ENCODE measurements at places on chromosomes 1 and 21. TPM values are rescaled to one million over a fixed set of nuclear protein-coding genes. Genes with fewer than 3 reads are reported as not detected.

GRCh38 chr21:45994086-45994661, 12.6 kb downstream of the COL6A1 start:
- H3K27me3 ChIP-seq, result no peaks in the 10 kb centered on the region
- no peak overlapping the region for H3K27ac ChIP-seq
- peaks cover 45% of the 10 kb centered on the region for H3K36me3 ChIP-seq
- no peak overlapping the region for H3K4me3 ChIP-seq
- peaks cover 12% of the 10 kb centered on the region for H3K4me1 ChIP-seq

- H3K36me3 ChIP-seq, result no peaks in the 10 kb centered on the region
- no peak overlapping the region for H3K27ac ChIP-seq
- H3K27me3 ChIP-seq, result no peaks in the 10 kb centered on the region
- no peaks in the 10 kb centered on the region for H3K4me1 ChIP-seq
- no peak overlapping the region for H3K4me3 ChIP-seq
Measured at GRCh38 chr1:201420608-201421002, 925 bp downstream of the TNNI1 start.

DNA sequence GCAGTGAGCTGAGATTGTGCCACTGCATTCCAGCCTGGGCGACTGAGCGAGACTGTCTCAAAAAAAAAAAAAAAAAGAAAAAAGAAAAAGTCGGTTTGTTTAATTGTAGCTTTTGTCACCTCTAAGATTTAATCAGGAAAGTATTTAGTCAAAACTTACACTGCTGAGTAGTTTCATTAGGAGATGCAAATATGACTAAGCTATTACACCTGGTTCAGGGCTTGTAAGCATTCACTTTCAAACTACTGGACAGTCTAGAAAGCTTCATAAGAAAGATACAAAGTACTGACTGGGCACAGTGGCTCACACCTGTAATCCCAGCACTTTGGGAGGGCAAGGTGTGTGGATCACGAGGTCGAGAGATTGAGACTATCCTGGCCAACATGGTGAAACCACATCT, 75.9 kb upstream of the CACYBP start:
- no peak overlapping the region for H3K27ac ChIP-seq
- no peaks in the 10 kb centered on the region for H3K27me3 ChIP-seq
- no peak overlapping the region for H3K4me3 ChIP-seq
- DNase-seq, result no peak

DNA sequence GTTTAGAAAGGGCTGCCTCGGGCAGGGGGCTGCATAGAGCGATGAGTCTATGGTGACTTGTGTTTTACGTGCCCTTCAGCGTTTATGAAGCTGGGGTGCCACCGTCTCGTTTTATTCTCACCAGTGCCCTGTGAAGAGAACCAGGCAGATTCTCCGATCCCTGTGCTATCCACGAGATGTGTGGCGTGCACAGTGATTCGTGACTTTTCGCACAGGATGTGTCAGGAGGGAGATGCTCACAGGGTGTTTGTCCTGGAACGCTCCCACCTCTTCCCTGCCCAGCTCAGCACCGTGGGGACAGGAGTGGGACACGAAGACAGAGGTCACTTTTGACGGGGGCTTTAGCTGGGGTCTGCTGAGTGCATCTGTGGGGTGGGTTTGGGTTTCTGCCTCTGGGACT, 54.9 kb upstream of the AJAP1 start:
- DNase-seq, result no peak
- no peaks in the 10 kb centered on the region for H3K4me1 ChIP-seq
- H3K4me3 ChIP-seq, result no peak overlapping the region
- H3K27me3 ChIP-seq, result peaks cover 67% of the 10 kb centered on the region
- H3K36me3 ChIP-seq, result no peaks in the 10 kb centered on the region
- H3K27ac ChIP-seq, result no peak overlapping the region

DNA sequence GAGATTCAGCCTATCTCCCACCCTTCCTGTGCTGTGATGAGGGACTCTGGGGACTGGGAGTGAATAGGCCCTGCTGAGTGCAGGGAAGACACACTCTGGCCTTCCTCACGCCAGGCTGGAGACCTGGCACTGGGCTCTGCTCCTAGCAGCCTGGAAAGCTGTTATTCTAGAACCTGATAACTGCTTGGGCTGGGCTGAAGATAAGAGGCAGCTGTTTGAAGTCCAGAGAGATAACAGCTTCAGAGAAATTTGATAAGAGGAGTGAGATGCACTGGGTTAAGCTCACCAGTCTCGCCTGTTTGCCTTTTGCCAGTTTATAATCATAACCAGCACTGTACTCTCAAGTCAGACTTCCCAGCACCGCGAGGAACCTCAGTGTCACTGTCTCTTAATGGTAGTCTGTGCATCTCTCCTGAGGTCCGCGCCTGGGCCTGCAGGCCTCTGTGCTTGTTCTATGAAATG, 46.6 kb upstream of the GPR37L1 start:
- H3K27me3 ChIP-seq, result no peaks in the 10 kb centered on the region
- H3K27ac ChIP-seq, result no peak overlapping the region
- no peak overlapping the region for H3K4me3 ChIP-seq
- no peak for DNase-seq
- H3K4me1 ChIP-seq, result peaks cover 11% of the 10 kb centered on the region

DNA sequence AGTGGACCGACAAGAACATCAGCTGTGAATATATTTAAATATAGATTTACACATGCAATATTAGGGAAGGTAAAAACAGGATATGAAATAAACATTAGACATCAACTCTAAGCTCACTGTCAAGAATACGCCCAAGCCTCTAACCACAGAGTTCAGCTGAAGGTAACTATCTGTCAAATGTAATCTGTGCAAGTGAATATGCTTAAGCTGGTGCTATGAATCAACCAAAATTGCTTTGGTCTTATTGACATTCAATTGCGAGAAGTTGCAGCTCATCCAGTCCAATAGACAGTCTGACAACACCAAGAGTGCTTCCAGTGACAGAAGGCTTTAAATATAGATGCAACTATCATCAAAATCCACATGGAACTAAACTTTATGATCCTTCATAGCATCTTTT, 32.3 kb downstream of the USH2A start:
- peak; percentile 53 for DNase-seq
- no peaks in the 10 kb centered on the region for H3K36me3 ChIP-seq
- peaks cover 16% of the 10 kb centered on the region for H3K27me3 ChIP-seq
- peaks cover 4% of the 10 kb centered on the region for H3K4me1 ChIP-seq
- no peak overlapping the region for H3K4me3 ChIP-seq

Gene C1orf185
- total RNA-seq, result not detected

Gene PRKCZ
- 56.8 TPM for total RNA-seq

Gene NBPF15
- 43.9 TPM for total RNA-seq

Gene PDC
- not detected for total RNA-seq

Gene SERPINC1
- total RNA-seq, result not detected

Data from PC-3 (cell line).